Stimulated activated CD4-positive, alpha-beta T cell treated with anti-CD3 and anti-CD28 coated beads, TNF-alpha, amount 100 ng/mL, for 1 hour (primary cell): ENCODE measurements at places on chromosomes 1 and 21.

- no peak for DNase-seq
Observed at GRCh38 chr1:159239551-159240220, 35.0 kb downstream of the ACKR1 start.

DNA sequence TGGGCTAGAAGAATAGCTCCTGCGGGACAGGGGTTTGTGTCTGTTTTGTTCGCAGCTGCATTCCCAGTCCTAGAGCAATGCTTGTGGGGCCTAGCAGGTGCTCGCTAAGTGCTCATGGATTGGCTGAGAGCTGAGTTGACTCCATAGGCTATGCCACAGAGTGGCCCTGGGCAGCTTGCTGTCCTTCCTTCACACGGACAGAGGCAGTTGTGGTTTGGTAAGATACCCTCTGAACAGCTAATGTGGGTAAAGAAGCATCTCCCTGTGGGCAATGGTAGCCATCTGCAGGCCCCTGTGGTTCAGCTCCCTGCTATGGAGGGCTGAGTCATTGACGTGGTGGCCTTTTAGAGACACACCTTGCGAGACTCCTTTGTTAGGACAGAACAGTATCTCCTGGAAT, 23.5 kb upstream of the LBR start:
- DNase-seq: no peak

DNA sequence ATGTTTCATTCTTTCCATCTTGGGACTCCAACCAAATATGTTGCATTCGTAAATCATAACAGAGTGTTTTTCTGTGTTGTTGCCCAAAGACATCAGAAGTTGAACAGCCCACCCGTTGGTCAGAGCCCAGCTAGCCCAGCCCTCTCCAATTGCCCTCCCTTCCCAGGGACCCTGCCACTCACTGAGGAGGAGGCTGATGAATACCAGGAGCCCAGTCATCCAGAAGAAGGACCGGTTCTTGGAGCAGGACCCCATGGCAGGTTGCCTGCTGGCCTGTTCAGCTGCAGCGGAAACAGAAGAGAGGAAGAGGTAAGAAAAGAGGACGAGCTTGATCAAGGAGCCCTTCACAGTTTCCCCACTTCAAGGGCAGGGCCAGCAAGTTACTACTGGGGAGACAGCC, 172.2 kb upstream of the ETV3 start:
- no peak for DNase-seq

GRCh38 chr1:58927041-58927721, 143.3 kb upstream of the JUN start:
- no peak for DNase-seq

GRCh38 chr1:45929257-45929687, 125.9 kb downstream of the MAST2 start:
- DNase-seq: no peak

GRCh38 chr1:30749691-30750583, 7.6 kb downstream of the LAPTM5 start:
- DNase-seq: peak; percentile 43

GRCh38 chr1:166089804-166090203, 77.0 kb downstream of the FAM78B start:
- no peak for DNase-seq

DNA sequence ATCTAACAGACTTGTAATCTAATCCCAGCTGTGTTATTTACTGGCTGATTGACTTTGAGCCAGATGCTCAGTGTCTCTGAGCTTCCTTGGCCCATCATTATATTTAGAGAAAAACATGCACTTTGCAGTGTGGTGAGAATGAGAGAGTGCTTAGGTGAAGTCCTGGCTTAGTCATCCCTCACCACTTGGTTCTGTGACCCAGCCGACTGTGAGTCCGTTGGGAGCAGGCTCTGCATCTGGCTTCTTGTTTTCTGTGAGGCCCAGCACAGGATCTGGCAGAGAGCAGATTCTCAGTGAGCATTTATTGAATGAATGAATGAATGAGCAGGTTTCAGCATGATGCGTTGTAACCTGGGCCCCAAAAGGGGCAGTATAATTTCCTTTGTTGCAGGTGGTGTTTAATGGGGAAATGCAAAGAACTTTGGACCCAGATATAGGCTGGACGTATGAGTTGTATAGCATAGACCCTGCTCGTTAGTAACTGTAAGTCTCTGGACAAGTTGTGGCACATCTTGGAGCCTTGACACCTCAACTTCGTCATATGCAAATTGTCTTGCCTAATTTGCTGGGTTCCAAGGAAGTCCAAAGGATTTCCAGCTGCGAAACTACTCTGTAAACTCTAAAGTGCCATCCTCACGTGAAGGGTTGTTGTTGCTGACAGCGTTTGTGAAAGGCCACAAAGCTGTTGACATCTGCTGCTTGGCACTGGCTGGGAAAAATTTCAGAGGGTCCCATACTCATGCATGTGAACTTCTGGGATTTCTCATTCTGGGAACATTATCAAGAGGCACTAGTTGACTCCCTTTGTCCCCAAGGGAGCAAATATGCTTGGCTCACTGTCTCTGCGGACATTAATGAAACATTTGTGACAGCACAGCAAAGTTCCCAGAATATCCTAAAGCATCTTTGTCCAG, 138.8 kb upstream of the USP24 start:
- DNase-seq: no peak

- DNase-seq: no peak
Observed at GRCh38 chr1:244836135-244836521, 670 bp downstream of the COX20 start.

GRCh38 chr1:205535866-205536758, 31.6 kb downstream of the CDK18 start:
- DNase-seq: no peak

- no peak for DNase-seq
Observed at GRCh38 chr1:3463408-3463863, 9.0 kb downstream of the ARHGEF16 start.

DNA sequence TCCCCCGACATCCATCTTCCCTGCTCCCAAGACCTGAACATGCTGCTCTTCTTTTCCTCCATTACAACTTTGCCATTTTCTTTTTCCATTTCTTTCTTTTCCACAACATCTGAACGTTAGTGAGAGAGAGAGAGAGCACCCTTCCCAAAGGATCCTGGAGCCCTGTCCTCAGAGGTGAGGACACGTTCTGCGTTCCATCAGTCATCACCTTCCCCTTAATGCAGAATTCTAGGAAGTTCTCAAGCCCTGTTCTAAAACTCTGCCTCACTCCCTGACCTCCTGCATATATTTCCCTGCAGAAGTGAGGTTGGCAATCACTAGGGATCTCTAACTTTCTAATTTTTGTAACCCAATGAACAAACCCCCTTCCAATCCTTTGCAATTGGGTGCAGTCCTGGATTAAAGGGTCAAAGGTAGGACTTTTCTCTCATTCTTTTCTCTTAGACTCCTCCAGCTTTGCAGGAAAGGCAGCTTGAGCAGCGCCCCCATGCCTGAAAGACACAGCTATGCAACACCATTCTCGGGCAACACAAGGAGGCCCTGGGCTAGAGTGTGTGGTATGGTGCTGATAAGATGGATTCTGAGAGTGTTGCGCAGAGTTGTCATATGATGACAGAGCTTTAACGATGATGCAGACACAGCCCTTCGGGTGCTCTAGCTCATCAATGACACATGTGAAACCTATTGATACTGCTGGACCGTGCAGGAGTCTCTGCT, 59.2 kb upstream of the TNR start:
- no peak for DNase-seq

- no peak for DNase-seq
Observed at GRCh38 chr1:200150721-200151120, 123.2 kb downstream of the NR5A2 start.

- no peak for DNase-seq
Observed at GRCh38 chr21:35565204-35565611, 495.1 kb downstream of the SETD4 start.

DNA sequence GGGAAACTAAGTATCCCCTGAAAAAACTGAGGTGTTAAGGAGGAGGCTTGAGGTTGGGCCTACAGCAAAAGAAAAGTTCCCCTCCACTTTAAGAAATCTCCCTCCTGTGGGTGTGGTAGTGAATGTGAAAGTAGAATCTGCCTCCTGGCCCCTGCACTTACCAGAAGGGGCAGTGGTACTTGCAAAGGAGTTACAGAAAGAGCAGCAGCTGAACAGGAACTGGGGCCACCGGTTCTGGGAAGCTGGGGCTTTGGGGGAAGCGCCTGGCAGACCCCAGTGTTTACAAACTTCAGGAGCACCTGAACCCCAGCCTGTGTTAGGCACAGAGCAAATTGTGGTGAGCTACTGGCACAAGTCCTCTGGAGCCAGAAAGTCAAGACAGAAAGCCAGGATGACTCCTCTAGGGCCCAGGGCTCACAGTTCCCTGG, 250.2 kb upstream of the FGGY start:
- DNase-seq: no peak

- DNase-seq: no peak
Observed at GRCh38 chr1:21911205-21912001, 25.7 kb downstream of the HSPG2 start.

GRCh38 chr21:40242586-40243265, 375.5 kb downstream of the PCP4 start:
- no peak for DNase-seq

DNA sequence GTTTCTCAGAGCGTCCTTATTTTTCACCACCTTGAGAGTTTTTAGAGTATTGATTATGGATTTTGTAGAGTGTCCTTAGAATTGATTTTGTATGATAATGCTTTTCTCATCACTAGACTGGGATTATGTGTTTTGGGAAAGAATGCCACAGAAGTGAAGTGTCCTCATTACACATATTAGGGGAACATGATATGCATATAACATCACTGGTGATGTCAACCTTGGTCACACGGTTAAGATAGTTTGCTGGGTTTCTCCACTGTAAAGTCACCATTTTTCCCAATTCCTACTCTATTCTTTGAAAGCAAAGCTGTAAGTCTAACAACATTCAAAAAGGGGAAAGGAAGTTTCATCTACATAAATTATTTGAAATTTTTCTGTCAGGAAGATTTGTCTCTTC, 39.6 kb upstream of the PALMD start:
- DNase-seq: no peak

DNA sequence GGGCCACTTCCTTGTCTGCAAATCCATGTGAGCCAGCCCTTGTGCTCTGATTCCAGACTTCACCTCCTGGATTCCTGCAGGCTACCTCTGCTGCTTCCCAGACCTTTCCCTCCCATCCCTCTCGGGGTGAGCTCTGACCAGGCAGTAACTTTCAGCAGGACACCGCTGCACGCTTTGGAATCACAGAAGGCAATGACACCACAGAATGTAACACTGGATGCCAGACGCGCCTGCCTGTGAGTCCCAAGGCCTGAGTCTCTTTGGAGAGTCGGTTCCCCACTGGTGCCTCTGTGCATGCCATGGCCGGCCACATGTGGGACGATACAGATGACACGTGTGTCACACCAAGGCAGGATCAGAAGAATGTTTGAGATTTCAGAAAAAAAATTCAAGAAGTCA, 89.7 kb upstream of the ERRFI1 start:
- DNase-seq: no peak

DNA sequence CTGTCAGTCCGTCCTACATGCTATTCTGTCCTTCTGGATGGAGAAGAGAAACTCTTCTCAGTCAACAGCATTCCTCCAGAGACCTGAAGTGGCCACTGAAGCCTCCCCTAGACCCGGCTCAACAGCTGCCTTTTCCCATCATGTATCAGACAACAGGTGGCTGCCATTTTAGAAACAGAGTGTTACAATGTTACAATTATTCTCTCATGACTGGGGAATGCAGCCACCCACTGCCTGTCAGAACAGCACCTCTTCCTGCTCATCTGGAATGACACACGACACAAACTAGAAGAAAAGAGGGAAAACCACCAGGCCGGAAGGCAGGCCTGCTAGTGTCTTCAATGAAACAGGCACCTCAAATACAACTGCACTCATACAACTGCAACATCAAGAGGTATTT, 105.3 kb downstream of the PGBD5 start:
- no peak for DNase-seq

- no peak for DNase-seq
Observed at GRCh38 chr1:230010603-230011332, 56.3 kb upstream of the GALNT2 start.
